ENCODE measurements at places on chromosomes 6 and 20.

DNA sequence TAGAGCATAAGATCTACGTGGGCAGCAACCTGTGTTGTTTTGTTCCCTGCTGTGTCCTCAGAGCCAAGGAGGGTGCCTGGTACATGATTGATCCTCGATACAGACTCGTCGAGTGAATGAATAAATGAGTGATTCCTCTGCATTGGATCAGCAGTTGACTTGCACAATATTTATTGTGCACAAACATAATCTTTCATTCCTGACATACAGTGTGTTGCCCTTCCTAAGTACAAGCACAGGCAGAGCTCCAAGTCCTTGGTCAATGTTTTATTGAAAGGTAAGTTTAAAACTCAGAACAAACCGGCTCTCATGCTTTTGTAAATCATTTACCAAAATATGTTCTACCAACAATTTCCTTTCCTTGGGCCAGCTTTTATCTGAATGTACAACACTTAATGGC lies 57.4 kb downstream of the STMND1 start:
- no peak for DNase-seq

DNA sequence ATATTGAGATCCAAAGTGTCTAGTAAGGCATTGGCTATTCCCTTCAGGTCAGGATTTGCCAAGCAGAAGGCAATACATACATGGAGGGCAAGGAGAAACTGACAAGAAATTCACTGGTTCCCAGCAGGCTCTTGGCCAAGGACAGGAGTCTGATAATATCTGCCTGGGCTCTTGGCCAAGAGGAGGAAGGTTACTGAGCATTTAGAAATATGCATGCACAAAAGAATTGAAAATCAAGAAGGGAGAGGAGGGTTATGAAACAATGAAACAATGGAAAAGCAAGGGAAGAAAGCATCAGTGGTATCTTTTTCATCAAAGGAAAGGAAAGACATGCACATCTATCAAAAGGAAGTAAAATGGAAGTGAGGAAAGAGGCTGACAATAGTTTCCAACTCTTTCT lies 42.4 kb downstream of the ARHGAP18 start:
- no peak for DNase-seq

GRCh38 chr6:170039156-170040114 lies 251.4 kb downstream of the DLL1 start:
- no peak for DNase-seq

DNA sequence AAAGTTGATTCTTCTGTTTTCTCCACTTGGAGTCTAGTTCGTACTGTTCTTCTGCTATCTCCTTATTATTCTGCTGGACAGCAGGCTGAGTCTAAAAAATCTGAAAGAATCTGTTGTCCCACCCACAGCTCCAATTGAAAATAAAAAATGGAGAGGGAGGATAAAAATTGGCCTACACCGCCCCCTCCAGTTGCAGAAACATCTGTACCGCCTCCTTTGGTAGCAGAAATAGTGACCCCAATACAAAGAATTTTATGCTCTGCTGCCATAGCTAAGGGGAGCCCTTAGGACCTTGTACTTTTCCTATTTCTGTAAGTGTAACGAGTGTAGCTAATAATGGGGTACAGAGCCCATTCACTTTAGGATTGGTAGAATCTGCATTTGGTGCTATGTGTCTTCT lies 4.9 kb upstream of the FKBP1A start:
- no peak for DNase-seq

Measured in cortex of kidney (tissue), 1 donor.